ENCODE measurements at places on chromosomes 1 and 21.

DNA sequence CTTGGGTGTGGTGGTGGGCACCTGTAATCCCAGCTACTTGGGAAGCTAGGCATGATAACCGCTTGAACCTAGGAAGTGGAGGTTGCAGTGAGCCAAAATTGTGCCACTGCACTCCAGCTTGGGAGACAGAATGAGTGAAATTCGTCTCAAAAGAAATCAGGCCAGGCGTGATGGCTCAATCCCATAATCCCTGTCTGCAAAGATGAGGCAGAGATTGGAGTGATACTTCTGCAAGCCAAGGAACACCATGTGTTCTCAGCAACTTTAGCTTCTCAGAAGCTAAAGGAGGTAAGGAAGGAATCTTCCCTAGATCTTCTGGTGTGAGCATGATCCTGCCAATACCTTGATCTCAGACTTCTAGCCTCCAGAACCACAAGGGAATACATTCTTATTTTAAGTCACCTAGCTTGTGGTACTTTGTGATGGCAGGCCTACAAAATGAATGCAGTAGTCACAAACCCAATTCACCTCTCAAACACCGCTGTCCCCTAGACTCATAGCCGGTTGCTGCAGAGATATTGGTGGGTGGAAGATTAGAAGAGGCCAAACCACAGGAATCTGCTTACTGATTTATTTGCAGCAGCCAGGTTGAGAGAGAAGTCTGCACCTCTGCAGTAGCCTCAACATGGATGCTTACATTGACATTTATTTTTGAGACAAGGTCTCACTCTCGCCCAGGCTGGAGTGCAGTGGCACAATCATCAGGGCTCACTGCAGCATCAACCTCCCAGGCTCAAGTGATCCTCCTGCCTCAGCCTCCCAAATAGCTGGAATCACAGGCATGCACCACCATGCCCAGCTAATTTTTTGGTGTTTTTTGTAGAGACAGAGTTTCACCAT lies 18.6 kb downstream of the L1TD1 start:
- DNase-seq = no peak

DNA sequence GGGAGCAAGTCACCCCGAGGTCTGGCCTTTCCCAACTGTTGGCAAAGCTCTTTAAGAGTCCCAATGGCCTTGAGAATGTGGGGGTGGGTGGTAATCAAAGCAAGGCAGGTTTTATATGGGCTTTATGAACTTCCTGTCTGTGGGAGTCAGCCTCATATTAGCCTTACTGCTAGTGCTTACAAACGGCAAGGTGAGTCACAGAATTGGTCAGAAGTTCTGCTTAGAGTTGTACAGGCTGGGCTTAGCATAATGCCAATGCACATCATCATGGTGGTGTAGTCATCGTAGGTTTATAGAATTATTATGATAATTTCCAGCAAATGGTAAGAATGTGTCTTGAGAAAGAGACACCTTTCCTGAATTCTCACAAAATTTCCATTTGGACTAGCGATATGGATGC lies 192.7 kb upstream of the KIAA0040 start:
- no peak for DNase-seq

DNA sequence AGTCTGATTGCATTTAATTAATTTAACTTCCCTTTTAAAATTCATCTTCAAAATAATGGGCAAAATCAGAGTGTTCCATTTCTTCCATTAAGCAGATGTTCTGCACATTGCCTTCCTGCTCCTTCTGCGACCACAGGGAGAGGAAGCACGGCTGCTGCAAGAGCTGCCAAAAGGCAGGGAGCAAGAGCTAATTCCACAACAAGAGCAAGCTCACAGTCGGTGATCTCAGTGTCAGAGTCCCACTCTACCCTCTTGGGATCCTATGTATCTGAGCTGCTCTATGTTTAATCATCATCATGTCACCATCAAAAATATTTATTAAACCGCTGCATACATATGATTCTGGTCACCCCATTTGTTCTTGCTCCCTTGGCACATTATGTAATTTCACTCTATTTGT lies 255.3 kb upstream of the CAMK1G start:
- DNase-seq = no peak

- no peak for DNase-seq
These were observed 88.5 kb upstream of the DEPDC1 start for GRCh38 chr1:68585351-68585750.

DNA sequence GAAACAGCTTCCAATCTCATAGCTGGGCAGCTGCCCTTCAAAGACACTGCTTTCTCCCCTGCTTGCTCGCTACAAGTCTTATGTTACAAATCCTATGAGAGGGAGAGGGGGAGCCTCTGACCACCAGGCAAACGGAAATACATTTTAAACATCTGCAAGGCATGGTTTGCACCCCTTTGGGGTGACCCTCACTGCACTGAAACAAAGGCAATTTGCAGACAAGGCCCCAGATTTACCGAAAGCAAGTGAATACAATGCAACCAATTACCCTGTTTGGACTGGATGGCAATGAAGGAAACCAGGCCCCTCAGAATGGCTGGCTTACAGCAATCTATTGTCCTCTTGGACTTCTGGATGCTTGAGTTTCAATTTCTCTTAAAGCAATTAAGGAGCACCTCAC lies 11.8 kb upstream of the ATP13A2 start:
- DNase-seq = no peak

- DNase-seq = no peak
These were observed 31.1 kb downstream of the MEGF6 start for GRCh38 chr1:3580231-3580630.

DNA sequence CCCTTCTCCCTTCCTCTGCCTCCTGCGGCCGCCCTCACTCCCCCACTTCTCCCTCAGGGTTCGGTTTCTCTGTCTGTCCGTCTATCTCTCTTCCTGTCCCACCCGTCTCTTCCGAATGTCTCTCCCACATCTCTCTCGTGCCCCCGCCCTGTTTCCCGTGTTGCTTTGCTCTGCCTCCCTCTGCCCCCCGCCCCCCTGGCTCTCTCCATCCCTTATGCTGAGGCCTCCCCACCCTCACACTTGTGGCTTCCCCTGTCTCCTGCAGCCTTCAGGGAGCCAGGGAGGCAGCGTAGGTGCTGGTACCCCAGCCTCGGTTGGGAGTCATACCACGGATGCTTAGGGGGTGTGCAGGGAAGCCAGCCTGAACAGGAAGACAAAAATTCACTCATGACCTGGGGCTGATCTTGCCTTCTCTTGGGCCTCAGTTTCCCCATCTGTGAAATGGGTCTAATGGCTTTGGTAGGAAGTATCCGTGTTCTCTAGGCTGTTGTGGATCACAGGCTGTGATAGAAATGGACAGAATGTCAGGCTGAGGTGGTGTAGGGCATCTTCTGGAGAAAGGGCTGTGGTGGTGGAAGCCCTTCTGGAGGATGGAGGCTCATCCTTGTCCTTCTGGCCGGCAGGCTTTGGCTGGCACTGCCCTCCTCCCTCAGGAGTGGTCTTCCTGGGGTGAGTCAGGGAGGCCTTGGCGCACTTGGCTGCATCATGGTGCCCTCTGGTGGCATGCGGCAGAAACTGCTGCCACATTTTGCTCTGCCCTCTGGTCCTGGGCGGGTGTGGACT lies 55.5 kb downstream of the FOXO6 start:
- DNase-seq = peak; percentile 42

DNA sequence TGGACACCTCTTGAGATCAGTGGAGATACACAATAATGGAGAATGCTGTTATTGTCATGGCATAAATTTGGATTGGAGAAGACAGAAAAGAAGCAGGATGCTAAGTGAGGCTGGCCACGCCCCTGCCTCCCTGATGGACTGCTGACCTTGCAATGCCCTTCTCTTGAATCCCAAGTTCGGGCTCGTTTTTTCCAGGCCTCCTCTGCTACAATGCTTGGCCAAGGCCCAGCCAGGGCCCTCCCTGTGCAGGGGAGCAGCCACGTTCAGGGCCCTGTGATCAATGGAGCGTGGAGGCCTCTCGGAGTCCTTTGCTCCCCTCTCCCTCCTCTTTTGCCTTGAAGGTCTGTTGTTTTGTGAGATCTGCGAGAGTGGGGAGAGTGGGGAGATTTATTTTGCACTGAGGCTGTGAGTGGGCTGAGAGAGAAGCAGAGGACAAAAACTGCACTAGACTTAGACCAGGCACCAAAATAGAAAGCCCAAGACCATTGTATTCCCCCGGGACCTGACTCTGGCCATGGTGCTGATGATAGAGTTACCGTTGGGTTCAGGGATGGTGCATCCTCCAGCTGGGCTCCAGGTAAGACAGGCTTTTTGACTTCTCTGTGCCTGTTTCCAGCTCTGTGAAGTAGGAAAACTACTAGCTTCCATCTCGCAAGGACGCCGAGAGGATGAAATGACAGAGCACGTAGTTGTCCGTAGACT lies 268.6 kb downstream of the KAZN start:
- DNase-seq = no peak

DNA sequence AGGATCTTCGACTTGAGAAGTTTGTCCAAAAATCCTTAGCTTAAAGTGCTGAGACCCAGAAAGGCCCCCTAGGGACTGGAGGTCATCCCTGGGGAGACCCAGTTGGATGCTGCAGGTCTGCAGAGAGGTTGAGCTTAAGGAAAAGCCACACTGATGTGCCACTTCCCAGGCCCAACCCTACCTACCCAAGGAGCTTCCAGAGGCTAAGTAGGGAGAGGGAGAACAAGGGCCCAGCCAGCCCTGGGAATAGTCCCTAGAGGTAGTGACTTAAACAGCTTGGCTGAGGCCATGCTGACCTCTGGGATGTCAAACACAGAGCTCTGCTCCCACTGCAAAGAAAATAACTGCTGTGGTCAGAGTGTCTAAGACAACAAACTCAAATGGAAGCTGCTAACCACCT lies 693.7 kb downstream of the MATN1 start:
- DNase-seq = no peak

DNA sequence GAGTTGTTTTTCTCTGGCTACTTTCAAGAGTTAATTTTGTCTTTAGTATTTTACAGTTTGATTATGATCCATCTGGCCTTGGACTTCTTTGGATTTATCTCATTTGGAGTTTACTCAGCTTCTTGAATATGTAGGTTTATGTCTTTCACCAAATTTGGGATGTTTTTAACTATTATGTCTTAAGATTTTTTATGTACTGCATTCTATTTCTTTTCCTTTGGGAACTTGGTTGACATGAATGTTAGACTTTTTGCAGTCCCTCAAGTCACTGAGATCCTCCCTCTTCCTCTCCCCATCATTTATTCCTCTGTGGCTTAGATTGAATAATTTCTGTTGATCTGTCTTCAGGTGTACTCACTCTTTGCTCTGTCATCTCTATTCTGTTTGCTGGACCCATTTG lies 112.0 kb downstream of the XPR1 start:
- DNase-seq = no peak

DNA sequence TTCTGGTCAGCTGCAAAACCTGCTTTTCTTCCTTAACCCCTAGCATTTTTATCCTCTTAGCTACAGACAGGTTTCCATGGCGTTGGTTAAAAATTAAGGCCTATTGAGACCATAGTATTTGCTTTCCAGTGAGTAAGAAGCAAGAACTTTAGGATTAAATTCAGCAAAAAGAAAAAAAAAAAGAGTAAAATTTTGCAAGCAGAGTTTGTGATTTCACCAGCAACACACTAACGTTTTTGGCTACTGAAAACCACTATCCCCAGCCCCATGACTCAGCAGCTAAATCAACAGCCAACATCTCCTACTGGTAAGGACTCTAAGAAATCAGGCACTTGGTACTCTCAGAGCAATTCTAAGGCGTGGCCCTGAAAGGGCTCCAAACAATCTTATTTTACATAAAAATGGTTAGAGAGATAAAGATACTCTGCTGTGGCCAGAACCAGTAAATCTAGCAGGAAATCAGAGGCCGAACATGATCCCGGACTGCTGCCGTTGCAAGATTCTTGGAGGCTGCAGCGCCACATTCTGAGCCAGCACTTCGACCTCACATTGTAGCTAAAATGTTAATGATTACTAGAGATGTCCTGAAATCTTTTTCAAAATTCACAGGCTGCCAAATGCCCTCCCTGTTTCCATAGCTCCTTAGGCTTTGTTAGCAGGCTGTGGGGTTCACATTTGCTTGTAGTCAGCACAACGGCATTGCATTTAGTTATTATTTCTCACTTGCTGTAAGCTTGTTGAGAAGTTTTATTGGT lies 1.6 kb upstream of the ENO1 start:
- no peak for DNase-seq

DNA sequence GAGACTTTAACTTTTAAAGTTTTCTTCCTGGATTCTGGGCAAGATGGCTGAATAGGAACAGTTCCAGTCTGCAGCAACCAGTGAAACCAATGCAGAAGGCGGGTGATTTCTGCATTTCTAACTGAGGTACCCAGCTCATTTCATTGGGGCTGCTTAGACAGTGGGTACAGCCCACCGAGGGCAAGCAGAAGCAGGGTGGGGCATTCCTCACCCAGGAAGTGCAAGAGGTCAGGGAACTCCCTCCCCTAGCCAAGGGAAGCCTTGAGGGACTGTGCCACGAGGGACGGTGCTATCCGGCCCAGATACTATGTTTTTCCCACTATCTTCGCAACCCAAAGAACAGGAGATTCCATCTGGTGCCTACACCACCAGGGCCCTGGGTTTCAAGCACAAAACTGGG lies 121.0 kb downstream of the VAV3 start:
- no peak for DNase-seq

- DNase-seq = no peak
These were observed 18.0 kb downstream of the CD244 start for GRCh38 chr1:160844447-160845232.

- DNase-seq = no peak
These were observed 145.6 kb downstream of the ZZZ3 start for GRCh38 chr1:77536813-77537212.

GRCh38 chr1:26112407-26112775 lies 767 bp downstream of the PDIK1L start:
- no peak for DNase-seq

DNA sequence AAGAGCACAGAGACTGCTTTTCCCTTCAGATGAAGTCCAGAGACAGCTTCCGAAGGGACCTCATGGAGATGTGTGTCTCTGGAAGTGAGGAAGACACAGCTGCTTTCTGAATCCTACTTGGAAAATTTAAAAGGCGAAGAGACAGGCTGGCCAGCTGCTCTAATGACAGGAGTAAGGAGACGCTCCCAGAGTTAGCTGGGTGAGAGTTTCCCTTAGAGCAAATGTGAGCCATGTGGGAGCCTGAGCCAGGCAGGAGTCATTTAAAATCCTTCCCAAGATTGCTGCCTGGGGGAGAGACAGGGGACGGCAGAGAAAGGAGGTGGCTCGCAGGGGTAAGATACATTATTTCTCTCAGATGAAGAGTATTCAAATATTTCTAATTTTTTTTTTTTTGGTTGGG lies 53.1 kb downstream of the ZNF326 start:
- no peak for DNase-seq

- DNase-seq = no peak
These were observed 58.5 kb downstream of the PSMG1 start for GRCh38 chr21:39124681-39125251.

GRCh38 chr21:31941694-31942093 lies 68.9 kb downstream of the HUNK start:
- DNase-seq = no peak

DNA sequence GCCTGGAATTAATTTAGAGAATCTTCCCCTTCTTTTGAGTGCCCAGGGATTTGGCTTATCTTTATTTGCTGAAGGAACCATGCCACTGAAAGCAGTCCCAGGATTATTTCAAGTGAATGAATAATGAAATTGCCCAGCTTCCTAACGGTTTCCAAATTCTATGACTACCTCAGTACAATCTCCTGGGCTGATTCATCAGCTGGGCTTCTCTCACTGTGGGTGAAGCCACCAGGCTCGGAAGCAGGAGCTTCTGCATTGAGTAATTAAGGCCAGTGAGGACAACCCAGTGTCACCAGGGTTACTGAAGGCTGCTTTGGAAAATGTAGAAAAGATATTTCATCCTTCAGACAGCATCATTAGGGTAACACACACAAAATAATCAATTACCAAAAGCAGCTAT lies 169.8 kb downstream of the DAB1 start:
- no peak for DNase-seq

GRCh38 chr1:30762152-30762929 lies 4.8 kb upstream of the LAPTM5 start:
- no peak for DNase-seq
